NCI-H1105 (cell line): ENCODE measurements at places on chromosomes 16 and 17.

DNA sequence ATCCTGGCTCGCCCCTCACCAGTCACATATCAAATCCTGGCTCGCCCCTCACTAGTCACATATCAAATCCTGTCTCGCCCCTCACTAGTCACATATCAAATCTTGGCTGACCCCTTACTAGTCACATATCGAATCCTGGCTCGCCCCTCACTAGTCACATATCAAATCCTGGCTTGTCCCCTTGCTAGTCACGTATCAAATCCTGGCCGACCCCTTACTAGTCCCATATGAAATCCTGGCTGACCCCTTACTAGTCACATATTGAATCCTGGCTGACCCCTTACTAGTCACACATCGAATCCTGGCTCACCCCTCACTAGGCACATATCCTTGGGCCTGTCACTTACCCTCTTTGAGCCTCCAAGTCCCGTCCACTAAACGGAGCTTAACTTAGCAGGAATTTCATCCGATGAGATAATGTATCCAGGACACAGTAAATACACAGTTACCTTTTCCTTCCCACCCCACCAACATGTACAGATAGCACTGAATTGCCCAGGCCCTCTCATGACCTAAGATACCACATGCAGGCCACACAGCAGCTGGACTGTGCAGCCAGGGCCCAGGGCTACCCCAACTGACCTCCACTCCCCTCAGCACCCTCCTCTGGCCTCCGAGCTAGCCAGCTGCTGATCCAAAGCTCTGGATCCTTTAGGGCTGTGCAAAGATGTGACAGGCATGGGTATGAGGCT lies 157.8 kb upstream of the RPH3AL start:
- DNase-seq: no peak

- no peak for DNase-seq
These were observed 58.2 kb downstream of the MYH11 start for GRCh38 chr16:15798671-15799070.

- DNase-seq: no peak
These were observed 67.9 kb downstream of the BCAS3 start for GRCh38 chr17:60745544-60745943.

DNA sequence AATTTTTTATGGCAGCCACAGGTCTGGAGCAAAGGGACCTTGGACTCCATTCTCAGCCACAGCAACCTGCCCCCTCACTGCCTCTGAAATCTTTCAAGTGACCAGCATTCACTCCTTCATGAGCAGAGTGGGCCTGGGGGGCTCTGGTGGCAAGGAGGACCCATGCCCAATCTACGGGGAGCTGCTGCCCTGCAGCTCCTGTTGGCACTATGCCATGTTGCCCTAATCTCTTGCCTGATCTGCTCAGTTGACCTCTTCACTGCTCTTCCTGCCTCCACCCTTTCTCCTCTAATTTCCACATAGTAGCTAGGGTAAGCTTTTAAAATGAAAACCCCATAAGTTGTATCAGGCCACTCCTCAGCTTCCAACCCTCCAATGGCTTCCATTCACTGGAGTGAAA lies 2.9 kb upstream of the PRKCB start:
- DNase-seq: no peak

DNA sequence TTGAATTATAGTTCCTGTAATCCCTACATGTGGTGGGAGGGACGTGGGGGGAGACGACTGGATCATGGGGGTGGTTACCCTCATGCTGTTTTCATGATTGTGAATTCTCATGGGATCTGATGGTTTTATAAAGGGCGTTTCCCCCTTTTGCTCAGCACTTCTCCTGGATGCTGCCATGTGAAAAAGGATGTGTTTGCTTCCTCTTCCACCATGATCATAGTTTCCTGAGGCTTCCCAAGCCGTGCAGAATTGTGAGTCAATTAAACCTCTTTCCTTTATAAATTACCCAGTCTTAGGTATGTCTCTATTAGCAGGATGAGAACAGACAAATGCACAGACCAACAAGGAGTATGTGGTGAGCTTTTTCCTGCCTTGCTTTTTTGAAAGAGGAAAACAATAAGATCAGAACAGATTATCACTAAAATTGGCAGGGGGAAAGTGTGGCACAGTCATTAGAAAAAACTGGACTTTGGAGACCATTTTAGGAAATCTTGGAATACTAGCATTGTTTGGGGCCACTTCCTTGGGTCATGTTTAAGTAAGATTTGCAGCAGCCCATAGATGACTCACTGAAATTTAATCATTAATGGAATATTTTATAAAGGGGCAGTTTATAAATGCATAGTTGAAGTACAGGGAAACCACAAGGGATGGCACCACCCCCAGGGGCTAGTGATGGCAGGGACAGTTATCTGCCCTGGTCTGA lies 352.8 kb downstream of the CDH13 start:
- DNase-seq: no peak

DNA sequence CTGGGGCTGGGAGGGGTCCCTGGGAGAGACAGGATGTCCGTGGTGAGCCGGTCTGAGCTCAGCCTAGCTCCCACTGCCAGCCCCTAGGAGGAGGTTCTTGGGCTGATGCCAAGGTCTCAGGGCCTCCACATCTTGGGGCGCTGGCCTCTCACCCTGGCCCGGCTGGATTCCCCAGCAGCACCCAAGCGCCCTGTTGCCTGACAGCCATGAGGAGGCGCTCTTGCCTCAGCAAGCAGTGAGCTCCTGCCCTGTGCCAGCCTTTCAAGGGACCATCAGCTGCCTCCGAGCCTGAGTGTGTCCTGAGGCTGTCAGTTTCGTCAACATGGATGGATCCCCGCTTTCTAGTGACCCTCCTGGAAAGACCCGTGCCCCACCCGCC lies 234.9 kb upstream of the CIBAR2 start:
- no peak for DNase-seq

- DNase-seq: no peak
These were observed 26.2 kb upstream of the IRF8 start for GRCh38 chr16:85872734-85873133.
